ENCODE measurements at places on chromosomes 12 and 14.

DNA sequence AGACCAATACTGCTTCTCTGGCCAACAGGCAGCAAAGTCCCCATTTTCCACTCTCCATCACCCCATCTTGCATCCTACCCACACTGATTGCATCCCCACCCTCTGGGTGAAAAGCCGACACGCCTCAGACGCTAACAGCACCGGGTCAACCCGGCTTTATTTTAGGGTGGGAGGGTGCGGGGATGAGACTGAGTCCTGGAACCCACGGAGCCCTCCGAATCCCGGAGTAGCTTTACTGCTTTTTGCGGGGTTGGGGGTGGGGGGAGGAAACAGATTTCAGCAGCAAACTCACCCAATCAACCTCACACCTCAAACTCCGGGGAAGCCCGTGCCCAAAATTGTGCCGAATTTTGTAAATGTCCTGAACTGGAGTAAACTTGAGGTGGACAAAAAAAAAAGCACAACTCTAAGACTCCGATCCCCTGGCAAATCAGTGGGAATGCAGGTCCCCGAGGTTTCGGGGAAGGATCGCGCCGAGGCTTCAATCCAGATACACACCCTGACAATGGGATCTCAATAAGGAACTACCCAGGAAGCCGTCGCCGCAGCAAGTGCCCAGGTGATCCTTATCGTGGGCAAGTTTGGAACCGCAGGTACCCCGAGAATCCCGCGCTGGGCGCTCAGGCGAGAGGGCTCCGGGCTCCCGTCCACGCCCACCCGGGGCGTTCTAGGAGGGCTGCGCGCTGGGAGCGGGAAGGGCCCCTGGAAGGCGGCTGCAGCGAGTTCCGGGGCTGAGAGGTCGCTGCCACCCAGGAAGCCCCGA, 1.1 kb downstream of the GCH1 start:
- peak; percentile 24 for DNase-seq

DNA sequence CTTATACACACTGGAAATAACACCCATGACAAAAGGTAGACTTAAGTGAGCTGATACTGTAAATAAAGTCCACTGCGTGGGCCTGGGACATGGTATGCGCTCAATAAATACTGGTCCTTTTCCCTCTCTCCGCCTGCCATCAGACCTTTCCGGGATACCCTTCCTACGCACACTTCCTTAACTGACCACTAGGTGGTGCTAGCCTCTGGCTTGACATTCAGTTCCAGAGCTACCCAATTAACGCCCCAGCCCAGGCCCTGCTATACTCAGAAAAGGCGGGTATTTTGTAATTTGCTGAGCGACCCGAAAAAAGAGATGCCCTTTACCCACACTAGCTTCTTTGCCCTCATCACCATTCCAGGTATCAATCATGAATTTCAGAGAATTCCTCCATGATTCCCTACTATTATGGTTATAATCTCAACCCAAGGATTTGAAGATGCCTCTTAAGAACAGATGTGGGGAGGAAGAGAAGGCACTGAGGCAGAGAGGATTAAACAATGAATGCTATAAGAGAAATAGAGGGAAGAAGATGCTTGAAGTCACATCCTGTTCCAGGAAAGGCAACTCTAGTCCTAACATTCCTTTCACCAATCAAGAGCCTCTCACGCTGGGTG, 3.9 kb upstream of the LRP1 start:
- peak; percentile 72 for DNase-seq

- no peak for DNase-seq
These were observed 24.7 kb downstream of the ABCD4 start for GRCh38 chr14:74278080-74278479.

DNA sequence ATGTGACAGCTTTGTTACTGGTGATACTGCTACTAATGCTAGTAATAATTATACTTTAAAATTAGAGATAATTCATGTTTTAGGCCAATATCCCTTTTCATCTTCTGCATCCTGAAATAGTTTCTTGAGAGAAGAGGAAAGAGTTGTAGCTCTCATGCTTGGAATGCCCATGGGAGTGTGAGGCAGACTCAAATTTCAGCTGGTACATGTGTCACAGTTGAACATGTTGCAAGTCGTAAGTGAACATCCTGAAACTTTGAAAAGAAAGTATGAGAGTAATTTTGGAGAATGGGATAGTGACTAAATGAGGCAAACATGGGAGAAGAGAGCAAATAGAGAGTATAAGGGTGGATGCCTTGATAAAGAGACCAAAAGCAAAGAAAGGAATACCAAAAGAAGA, 168.0 kb downstream of the TMTC3 start:
- DNase-seq = peak; percentile 91

DNA sequence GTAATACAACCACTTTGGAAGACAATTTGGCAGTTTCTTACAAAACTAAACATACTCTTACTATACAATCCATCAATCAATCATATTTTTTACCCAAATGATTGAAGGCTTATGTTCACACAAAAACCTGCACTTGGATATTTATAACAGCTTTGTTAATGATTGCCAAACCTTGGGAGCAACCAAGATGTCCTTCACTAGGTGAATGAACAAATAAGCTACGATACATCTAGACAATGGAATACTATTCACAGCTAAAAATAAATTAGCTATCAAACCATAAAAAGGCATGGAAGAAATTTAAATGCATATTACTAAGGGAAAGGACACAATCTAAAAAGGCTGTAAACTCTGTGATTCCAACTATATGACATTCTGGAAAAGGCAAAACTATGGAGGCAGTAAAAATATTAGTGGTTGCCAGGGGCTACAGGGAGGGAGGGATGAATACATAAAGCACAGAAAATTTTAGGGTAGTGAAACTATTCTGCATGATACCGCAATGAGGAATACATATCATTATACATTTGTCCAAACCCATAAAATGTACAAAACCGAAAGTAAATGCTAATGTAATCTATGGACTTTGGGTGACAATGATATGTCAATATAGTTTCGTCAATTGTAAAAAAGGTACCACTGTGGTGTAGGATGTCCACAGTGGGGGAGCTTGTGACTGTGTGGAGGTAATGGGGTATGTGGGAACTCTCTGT, 70.5 kb downstream of the GPR65 start:
- DNase-seq = no peak

DNA sequence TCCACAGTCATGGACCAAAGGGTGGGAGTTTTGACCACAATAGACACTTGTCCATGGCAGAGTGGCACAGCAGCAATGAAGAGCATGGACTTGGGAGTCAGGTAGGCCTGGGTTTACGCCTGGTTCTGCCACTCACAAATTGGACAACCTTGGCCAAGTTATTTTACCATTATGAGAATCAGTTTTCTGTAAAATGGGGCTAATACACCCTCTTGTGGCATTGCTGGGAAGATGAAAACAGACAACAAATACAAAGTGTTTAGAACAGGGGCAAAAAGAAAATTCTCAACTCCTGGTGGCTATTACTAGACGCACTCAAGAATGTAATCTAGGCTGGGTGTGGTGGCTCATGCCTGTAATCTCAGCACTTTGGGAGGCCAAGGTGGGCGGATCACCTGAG, 2.6 kb downstream of the C12orf43 start:
- no peak for DNase-seq

- no peak for DNase-seq
These were observed 403.3 kb upstream of the PRICKLE1 start for GRCh38 chr12:42992826-42993225.

DNA sequence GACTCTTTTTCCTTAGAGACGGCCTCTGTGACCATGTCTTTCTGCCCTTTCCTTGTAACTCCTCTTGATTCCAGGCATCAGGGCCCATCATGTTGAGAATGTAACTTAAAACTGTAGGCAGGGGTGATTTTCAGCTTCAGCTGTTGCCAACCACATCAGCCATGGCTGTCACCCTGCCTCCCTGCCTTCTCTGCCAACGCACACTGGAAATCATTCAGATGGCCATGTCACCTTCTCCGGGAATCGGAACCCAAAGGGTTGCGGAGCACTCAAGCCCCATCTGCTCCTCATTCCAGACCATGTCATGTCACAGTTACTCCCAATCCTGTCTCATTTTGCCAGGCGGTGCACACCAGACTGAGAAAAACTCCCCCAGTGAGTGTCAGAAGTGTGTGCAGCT, 72.1 kb downstream of the EMP1 start:
- no peak for DNase-seq

DNA sequence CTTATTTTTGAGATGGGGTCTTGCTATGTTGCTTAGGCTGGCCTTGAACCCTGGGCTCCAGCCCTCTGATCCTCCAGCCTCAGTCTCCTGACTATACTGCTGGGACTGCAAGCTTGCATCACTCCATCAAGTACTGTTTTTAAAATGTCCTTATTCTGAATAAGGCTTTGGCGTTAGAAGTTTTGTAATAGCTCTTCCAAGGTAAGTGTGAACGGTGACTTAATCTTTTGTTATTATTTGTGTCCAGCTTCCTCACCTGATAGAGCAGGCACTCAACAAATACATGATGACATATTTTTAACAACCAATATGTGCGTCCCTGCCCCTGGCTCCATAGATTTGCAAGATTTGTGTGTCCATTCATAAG, 1.4 kb downstream of the C1RL start:
- peak; percentile 71 for DNase-seq

DNA sequence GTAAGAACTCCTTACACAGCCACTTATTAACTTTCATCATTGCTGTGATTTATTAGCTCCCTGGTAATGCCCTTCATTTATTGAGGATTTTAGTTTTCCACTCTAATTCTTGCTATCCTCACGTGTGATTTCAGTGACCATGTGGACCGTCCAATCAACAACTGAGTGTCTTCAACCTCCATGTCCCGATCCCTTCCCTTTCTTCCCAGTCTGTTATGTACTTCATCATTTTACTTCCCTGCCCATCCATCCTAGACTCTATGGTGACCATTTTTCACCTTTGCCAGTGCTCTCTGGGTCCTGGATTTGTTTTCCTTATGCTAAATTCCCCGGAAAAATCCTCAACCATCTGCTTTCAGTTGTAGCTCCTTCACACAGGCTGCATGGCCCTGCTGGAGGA, 111.0 kb downstream of the MSRB3 start:
- DNase-seq = no peak

GRCh38 chr12:13195250-13195649, 1.3 kb upstream of the EMP1 start:
- DNase-seq = peak; percentile 79

DNA sequence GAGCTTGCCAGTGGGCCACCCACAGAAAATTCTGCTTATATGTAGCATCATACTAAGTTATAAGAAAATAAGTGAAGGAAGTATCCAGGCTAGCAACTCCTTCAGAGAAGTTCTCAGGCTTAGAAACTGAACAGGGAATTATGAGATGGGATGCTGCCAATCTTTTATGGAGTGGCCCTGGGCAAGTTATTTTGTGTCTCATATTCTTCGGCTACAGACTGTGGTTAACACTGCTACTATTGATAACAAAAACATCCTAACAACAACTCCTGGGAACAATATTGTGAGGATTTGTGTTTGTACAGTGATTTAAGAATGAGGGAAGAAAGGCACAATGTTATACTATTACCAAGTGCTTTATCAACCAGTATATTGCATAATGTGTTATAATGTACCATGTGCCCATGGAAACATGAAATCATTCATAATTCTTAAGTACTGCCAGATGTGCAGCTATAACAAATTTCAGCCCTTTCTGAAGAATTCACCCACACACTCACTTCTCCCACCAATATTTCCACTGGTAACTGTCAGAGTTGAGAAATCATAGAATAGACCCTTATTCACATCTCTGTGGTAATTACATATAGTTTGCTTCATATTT, 113.3 kb upstream of the SOX5 start:
- DNase-seq = no peak

DNA sequence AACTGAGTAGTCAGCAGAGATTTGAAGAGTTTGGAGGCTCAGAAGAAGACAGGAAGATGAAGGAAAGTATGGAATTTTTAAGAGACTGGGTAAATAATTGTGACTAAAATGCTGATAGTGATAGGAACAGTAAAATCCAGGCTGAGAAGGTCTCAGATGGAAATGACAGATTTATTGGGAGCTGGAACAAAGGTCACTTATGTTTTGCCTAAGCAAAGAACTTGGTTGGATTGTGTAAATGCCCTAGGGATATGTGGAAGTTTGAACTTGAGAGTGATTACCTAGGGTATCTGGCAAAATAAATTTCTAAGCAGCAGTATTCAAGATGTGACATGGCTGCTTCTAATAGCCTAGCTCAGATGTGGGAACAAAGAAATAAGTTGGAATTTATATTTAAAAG, 180.9 kb downstream of the TRHDE start:
- no peak for DNase-seq

- peak; percentile 22 for DNase-seq
These were observed 5.7 kb downstream of the RAB35 start for GRCh38 chr12:120110550-120111501.

DNA sequence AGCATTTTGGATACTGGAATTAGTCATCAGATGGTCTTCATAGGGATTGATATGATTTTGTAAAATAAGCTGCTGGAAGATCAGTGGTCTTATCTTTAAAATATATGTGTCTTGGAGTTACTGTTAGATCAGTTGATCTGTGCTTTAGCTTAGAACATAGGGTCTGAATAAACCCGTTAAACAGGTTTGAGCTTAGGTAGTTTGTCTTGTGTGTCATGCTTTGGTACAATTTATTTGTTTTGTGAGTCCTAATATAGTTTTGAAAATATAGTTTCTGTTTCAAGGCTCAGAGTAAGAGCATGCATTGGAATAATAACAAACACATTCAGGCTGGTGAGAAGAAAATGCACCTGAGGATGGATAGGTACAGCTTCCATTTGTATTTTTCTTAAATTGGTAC, 505.0 kb downstream of the SLC16A7 start:
- peak; percentile 75 for DNase-seq

GRCh38 chr14:90567991-90568390, 171.2 kb downstream of the CALM1 start:
- DNase-seq = no peak

DNA sequence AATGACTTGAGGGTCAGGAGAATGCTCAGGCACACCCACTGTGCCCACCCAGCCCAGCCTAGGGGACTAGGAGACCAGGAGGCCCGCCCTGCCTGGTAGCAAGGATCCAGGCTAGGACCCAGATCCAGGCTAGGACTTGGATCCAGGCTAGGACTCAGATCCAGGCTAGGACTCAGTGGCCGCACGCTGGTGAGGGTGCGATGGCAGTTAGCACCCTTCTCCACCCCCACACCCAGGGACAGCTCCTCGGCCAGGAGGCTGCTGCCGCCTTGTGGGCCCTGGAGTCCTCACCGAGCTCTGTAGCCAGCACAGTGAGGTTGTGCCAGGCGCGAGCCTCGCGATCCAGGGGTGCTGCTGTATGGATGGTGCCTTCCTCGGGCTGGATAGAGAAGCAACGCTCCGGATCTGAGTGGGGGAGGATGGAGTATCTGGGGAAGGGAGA, 5.1 kb downstream of the CDH24 start:
- DNase-seq = peak; percentile 47
